EH (cell line): ENCODE measurements at places on chromosomes 13 and 19.

GRCh38 chr19:53196777-53197396, 3.7 kb upstream of the ZNF665 start:
- DNase-seq, result peak; percentile 91

DNA sequence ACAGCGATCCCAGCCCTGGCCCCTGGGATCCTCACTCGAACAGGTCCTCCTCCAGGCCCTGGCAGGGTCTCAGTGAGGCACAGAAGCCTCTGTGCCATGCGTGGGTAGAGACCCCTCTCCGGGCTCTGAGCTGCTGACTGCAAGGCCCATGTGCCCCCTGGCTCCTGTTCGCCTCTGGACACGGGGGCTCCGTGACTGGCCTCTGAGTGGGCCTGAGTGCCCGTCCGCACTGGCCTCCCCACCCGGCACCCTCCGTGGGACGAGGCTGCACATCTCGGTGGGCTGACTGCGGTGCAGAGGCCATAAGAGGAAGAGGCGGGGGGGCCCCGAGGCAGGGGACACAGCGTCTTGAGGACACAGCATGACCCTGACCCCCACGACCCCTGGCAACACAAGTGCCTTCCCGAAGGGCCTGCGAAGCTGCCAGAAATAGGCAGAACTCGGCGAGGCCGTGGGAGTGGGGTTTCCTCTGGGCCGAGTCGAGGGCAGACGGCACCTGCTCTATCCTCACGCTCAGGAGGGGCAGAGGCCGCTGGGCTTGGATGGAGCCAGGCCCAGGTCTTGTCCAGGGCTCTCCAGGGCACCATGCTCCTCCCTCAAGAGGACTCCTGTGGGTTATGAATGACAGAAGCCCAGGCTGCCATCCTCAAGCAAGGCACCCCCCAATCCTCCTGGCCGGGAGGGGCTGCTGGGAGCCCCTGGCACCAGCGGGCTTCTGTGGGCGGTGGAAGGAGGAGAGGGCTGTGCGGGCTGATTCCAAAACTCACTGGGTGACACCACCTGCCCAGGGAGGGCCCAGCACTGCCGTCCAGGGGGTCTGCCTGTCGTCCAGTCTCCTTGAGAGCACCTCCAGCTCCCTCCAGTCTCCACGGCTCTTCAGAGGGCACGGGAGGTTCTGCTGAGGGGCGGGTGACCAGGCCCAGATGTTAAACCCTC, 52.6 kb downstream of the RASA3 start:
- DNase-seq, result no peak

GRCh38 chr19:2578391-2578890, 102.5 kb downstream of the GADD45B start:
- peak; percentile 89 for DNase-seq

DNA sequence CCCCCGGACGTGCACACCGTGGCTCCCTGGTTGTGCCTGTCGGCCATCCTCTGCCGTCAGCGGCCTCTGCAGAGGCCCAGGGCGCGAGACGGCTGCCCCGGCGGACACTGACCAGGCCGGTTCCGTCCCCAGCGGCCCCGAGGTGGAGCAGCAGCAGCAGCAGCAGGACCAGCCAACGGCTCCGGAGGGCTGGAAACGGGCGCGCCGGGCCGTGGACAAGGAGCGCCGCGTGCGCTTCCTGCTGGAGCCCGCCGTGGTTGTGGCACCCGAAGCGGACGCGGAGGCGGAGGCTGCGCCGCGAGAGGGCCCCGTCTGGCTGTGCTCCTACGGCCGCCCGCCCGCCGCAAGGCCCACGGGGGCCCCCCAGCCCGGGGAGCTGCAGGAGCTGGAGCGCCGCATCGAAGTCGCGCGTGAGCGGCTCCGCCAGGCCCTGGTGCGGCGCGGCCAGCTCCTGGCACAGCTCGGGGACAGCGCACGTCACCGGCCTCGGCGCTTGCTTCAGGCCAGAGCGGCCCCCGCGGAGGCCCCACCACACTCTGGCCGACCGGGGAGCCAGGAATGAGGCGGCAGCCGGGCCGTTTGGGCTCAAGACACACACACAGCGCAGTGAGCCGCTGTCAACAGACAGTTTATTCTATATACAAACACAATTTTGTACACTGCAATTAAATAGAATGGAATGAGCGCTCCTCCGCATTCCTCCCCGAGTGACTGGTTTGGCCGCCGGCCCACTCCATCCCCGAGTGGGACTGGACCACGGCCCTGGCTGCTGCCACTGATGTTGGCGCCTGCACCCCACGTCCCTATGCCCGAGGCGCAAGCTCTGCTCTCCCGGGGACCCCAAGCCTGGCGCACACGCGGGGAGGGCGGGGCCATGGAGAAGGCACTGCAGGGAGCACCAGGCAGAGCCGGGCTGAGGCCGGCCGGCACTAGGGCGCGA, 9.1 kb downstream of the GRIN3B start:
- peak; percentile 25 for DNase-seq

DNA sequence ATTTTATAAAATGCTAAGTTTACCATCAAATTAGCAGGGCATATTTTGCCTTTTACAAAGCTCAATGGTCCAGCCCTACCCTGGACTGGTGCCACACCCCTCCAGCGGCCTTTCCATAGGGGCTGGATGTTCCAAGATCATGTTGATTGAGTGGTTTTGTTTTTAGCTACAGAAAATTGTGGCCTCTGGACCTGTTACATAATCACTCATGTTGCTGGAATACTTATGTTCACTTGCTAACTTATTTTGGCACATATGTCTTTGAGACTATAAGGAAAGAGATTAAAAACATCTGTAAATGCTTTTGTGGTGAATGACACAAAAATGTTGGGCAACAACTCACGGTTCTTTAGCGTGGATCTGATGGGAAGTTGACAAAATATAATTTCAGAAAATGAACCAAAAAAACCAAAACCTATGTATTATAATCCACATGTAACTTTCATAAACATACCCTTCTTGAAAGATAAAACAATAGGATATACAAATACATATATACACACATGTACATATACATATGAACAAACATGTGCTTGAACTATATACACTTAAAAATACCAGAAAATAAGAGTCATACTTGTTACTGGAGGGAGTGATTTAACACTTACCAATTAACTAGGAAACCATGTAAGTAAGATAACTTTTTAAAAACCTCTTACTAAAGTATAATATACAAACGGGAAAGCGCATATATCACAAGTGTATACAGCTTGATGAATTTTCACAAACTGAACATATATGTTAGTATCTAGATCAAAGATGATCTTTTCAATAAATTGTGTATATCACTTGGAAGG, 46.6 kb upstream of the SLC15A1 start:
- DNase-seq, result peak; percentile 81

DNA sequence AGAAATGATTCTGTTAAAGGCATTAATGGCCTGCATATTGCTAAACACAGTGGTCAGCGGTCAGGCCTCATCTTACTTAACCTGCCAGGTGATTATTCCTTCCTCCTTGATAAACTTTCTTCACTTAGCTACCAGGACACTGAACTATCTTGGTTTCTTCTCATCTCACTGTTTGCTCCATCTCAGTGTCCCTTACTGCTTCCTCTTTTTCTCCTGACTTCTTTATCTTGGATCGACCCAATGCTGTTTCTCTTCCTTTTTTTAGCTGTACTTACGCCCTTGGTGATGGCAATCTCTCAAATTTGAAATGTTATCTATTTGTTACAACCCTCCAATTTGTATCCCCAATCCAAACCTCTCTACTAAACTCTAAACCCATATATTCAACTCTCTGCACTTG, 7.8 kb upstream of the CLC start:
- no peak for DNase-seq

- DNase-seq, result no peak
Observed at GRCh38 chr19:29704562-29705558, 10.2 kb downstream of the C19orf12 start.

- DNase-seq, result no peak
Observed at GRCh38 chr13:76329866-76330580, 556.2 kb downstream of the KCTD12 start.

DNA sequence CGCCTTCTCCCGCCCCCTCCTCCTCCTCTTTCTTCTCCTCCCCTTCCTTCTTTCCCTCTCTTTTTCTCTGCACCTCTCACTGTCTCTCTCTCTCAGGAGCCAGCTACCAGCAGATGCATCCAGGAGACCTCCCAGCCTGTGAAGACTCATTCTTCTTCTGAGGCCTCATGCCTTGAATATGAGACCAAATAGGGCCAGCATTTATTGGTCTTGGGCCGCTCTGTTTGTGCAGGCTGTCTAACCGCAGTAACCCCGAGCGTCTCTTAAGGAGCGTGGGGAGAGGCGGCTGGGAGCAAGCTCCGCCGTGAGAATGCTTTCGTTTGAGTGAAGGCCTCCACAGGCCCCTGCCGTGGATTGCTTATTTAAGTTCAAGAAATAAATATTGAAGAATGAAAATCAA, 167.0 kb downstream of the NUFIP1 start:
- DNase-seq, result no peak

DNA sequence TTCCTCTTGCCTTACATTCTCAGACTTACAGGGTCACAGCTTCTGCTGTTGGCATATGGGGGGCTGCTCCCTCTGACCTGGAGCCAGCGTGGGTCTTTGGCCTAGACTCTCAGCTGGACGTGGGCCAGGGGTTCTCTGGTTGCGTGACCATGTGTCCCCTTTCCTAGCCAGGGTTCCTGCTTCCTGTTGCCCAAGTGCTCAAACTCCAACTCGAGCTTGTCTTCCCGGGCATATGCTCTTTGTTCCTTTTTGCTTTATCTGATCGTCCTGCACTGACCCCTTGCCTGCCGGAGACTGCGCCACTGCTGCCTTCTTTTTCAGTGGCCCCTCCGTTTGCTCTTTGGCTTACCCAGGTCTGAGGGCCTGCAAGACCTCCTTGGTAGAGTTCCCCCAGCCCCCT, 25.3 kb upstream of the GPR183 start:
- no peak for DNase-seq

DNA sequence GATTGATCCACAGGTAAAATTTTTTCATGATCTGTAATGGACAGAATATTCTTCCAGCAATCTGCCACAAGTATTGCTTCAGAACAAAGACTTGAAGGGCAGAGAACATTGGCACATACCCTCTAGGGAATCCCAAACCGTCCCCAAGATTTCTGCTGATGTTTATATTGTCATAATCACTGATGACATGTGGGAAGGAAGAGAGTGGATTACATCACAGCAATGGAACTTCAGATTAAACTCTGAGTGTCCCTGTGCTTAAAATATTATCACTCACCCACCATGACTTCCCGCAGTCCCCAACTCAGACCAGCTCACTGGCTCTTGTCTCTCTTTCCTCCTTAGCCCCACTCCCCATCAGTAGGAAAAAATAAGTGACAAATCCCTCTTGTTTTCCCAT, 8.5 kb upstream of the TPT1 start:
- DNase-seq, result peak; percentile 71

DNA sequence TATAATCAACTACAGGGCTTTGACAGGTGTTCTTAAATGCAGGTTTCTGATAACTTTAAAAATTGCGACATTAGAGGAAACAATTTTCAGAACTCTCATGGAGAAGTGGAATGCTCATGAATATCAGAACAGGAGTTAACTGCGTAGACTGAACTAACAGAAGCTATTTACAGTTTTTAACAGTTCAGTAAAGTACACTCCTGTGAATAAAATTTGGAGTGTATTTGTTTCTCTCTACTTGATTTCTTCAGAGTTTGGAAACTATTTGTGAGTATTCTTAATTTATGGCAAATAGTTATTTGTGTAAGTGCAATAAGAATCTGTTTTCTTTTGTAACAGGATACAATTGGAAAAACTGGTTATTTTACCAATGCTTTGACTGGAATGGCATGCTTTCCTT, 114.4 kb downstream of the TNFRSF19 start:
- no peak for DNase-seq

GRCh38 chr19:1025960-1026782, at the start of gene CNN2:
Gene CNN2 (plus strand): TSS chr19:1026608. CDS start chr19:1026662, 54 bp downstream.
- peak; percentile 85 for DNase-seq

DNA sequence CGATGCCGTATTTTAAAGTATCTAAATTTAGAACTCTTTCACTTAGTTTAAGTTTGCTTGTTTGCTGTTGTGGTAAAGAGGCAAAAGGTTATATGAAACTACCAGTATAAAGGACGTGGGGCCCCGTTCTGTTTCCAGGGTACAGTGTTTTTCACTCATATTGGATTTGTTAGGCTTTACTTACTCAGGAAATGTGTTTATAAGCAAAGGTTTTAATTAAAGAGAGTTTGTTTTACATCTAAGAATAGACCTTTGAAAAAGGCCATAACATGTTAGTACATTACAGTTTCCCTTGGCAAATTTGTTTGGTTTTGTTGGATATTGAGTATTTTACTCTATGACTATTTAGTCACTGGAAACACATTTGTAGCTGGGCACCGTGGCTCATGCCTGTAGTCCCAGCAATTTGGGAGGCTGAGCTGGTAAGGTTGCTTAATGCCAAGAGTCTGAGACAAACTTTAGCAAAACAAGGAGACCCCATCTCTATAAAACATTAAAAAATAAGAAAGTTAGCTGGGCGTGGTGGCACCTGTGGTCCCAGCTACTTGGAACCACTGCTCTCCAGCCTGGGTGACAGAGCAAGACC, 7.1 kb downstream of the DGKH start:
- DNase-seq, result no peak

DNA sequence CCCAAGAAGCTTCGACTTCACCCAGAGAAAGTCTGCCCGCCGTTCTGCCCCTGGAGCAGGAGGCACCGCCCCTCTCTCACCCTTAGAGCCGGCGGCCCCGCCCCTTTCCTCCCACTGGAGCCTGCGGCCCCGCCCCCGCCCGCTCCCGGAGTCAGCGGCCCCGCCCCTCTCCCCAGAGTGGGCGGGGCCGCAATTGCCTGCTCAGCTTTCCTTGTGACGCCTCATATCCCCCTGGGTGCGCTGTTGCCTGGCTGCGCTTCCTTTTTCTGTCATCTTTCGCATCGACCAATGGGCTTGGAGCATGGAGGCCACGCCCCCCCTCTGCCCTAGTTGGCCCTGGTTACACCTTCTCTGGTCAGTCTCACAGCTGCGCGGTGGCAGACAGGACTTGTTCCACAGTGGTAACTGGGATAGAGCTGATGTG, 38.2 kb upstream of the ZNF492 start:
- no peak for DNase-seq

DNA sequence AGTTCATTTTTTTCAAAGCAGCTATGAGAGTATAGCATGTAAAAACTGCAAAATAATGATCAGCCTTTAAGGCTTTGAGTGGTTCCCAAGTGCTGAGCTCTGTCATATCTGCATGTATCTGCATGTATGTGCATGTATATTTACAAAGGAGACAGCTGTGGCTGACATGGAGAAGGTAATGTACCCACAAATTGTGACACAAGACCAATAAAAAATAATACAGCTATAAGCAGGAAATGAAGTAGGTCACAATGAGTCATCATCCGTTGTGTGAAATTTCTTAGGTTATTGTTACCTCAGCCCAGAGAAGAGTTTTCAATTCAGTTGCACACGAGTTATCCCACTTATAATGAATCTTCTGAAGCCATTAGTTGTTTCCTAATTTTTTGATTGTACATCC, 60.9 kb upstream of the MED4 start:
- DNase-seq, result peak; percentile 27
